ENCODE measurements at places on chromosomes 6 and 20.

- DNase-seq = no peak
Observed at GRCh38 chr6:70231311-70231710, 71.6 kb downstream of the COL9A1 start.

DNA sequence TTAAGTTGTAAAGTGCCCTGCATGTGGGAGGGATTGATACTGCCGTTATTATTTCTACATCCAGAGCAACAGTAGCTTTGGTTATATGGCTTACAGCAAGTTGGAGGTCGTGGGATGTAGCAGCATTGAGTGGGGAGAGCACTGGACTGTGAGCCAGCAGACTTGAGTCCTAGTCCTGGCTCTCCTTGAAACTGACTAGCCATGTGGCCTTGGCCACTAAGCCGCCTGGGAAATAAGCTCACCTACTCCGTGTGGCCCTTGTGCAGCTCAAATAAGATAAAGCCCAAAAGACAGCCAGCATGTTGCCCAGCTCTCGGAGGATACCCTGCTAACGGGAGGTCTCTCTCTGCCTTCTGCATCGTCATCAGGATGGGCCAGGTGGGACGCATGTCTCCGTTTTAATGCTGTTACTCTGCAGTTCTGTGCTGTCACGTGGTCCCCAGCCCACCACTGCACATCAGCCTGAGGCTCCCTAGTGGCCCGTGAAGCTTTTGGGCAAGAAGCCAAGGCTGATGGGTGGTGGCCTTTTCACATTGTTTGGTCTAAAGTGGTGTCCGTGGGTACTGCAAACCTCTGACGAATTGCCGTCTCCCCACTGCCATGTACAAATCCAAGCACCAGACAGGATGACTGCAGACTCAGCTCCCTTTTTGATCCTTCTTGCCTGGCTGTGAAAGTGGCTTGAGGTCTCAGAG, 7.9 kb downstream of the EPB41L1 start:
- DNase-seq = no peak

GRCh38 chr20:16267526-16267925, 305.7 kb downstream of the KIF16B start:
- DNase-seq = no peak

- no peak for DNase-seq
Observed at GRCh38 chr20:44209686-44210405, 725 bp downstream of the OSER1 start.

DNA sequence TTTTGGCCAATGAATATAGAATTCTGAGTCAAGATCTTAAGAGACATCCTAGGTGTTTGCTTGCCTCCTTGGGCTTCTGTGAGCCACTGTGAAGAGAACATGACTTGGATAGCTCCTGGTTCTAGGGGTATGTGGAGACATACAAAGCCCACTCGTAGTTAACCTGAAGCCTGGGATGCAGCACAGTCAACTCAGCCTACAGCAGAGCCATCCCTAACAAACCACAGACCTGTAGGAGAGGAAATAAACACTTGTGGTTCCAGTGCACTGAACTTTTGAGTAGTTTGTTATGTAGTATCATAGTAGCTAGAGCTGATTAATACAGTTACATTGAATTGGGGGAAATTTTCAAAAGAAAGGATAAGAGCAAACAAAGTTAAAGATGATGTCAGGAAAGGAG, 474.4 kb upstream of the HSF2 start:
- DNase-seq = no peak

- no peak for DNase-seq
Observed at GRCh38 chr6:129748901-129749748, 39.1 kb upstream of the ARHGAP18 start.
